Thymus (tissue), 14 donors: ENCODE measurements at places on chromosomes 4 and X. TPM values are rescaled to one million over a fixed set of nuclear protein-coding genes. Genes with fewer than 3 reads are reported as not detected.

DNA sequence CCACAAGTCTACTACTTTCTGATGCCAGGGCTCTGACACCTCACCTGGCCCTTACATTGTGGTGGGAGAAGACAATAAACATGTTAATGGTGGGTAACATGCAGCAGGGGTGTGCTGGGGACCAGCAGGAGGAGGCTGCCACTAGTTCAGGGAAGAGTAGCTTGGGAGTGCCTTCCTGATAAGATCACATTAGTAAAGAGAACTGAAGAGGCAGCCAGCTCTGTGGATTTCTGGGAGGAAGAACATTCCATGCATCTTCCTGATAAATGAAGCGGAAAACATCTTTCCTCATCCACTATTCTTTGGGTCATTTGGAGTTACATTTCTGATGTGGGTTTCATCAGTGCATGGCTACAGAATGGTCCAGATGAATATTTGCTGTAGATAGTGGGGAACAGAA is 9.0 kb downstream of the RNF150 start:
- no peaks in the 10 kb centered on the region for H3K27me3 ChIP-seq
- no peak overlapping the region for H3K27ac ChIP-seq
- H3K4me1 ChIP-seq, result peaks cover 4% of the 10 kb centered on the region
- H3K36me3 ChIP-seq, result no peaks in the 10 kb centered on the region
- DNase-seq, result no peak

- H3K36me3 ChIP-seq, result no peaks in the 10 kb centered on the region
- no peak overlapping the region for H3K27ac ChIP-seq
- no peak overlapping the region for H3K4me3 ChIP-seq
- no peaks in the 10 kb centered on the region for H3K27me3 ChIP-seq
- no peaks in the 10 kb centered on the region for H3K4me1 ChIP-seq
Observed at GRCh38 chr4:144574000-144574399, 72.0 kb upstream of the HHIP start.

DNA sequence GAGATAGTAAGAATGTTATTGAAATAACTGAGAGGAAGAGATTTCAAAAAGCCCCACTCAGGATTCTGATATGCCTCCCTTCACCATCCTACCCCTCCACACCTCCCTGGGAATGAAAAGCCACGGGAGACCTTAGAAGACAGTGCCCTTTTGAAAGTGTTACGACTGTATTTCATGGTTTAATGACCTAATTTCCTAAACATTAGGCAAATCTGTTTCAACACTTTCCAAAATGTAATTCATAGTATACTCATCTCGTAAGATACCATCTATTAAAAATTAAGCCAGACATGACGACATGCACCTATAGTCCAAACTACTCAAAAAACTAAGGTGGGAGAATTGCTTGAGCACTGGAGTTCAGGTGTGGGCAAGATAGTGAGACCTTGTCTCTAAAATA is 106.3 kb downstream of the HNRNPD start:
- H3K27me3 ChIP-seq, result no peaks in the 10 kb centered on the region
- DNase-seq, result no peak
- peaks cover 7% of the 10 kb centered on the region for H3K4me1 ChIP-seq
- no peaks in the 10 kb centered on the region for H3K36me3 ChIP-seq
- H3K4me3 ChIP-seq, result no peak overlapping the region

The CCSER1 gene
- 8.7 TPM for total RNA-seq

GRCh38 chrX:6644411-6644810 is 109.5 kb upstream of the VCX3A start:
- no peaks in the 10 kb centered on the region for H3K4me1 ChIP-seq
- DNase-seq, result no peak
- no peaks in the 10 kb centered on the region for H3K36me3 ChIP-seq
- H3K27ac ChIP-seq, result no peak overlapping the region
- H3K4me3 ChIP-seq, result no peak overlapping the region

The IL21 gene
- total RNA-seq, result 0.19 TPM

The ADH5 gene
- total RNA-seq, result 160 TPM

The USP51 gene
- total RNA-seq, result 2.5 TPM

DNA sequence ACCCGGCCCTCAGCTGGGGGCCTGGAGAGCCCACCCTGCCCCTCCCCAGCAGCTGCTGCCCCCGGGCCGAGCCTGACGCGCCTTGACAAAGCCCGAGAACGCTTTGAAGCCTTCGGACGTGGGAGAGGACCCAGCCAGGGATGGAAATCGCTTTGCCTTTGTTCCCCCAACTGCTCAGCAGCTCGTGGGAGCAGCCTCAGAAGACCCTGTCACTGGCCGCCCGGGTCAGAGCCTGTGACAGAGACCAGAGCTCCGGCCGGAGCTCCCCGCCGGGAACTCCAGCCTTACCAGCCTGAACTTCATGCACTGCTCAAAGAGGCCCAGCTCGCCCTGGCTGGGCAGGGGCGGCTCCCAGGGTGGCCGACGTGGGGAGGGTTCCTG is 2.6 kb upstream of the SLC6A8 start:
- no peak for DNase-seq
- no peak overlapping the region for H3K4me3 ChIP-seq
- no peak overlapping the region for H3K27ac ChIP-seq
- H3K36me3 ChIP-seq, result no peaks in the 10 kb centered on the region
- H3K27me3 ChIP-seq, result peaks cover 19% of the 10 kb centered on the region

- H3K27ac ChIP-seq, result no peak overlapping the region
- no peak for DNase-seq
- H3K27me3 ChIP-seq, result no peaks in the 10 kb centered on the region
Observed at GRCh38 chrX:10208953-10209352, 52.2 kb downstream of the CLCN4 start.

DNA sequence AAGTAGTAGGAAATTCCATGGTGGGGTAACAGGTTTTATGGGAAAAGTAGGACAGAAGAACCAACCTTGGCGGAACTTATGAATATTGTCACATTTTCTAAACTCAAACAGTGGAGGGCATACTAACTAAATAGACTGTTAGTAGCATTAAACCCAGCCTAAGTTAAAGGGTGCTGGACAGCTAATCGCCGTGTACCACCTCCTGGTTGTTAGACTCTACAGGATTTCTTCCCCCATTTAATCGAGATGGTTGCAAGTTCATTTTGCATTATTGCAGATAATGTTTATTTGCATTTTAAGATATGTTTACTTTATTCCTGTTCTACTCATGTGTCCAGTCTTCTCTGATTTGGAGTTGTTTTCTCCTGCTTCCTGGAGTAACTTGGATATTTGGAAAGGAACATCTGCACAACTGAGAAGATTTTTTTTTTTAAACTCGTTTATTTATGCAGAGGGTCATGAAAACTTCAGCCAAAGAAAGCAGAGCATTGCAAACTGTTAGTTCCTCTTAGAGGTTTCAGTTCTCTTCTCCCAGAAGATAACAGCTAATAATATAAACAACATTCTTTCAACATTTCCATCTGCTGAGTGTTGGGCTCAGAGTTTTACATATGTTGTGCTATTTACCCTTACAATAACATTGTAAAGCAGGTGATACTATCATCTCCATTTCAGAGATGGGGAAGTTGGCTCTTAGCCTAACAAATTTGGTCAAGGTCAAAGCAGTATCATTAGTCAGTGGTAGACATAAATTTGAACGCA is 51.5 kb upstream of the TBC1D9 start:
- no peak overlapping the region for H3K4me3 ChIP-seq
- no peak overlapping the region for H3K27ac ChIP-seq
- no peaks in the 10 kb centered on the region for H3K36me3 ChIP-seq
- DNase-seq, result no peak

The OPN1LW gene
- not detected for total RNA-seq

The ZFP92 gene
- 0.19 TPM for total RNA-seq

GRCh38 chr4:82891707-82892466 is 934 bp upstream of the SEC31A start:
- no peak for DNase-seq
- H3K4me3 ChIP-seq, result peak overlapping the region; percentile 91
- peaks cover 6% of the 10 kb centered on the region for H3K36me3 ChIP-seq
- peak overlapping the region; percentile 83 for H3K27ac ChIP-seq

The TLR8 gene
- total RNA-seq, result 3.7 TPM

DNA sequence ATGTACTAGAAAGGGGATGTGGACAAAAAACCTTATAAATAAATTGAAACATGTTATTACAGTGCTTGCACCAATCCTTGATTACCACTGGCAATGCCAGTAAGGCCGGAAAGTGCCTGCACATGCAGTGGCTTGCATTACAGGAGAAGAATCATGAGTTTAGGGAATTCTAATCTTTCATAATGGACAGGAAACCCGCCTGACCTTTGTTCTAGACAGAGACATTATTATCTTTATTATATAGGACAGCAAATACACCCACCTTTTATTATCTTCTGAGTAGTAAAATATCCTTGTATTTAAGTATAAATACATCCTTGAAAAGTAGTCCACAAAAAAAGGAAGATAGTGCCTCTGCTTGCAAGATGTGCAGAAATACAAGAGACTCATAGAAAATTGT is 379.9 kb upstream of the LCORL start:
- no peak overlapping the region for H3K4me3 ChIP-seq
- H3K4me1 ChIP-seq, result no peaks in the 10 kb centered on the region
- H3K27ac ChIP-seq, result no peak overlapping the region
- H3K27me3 ChIP-seq, result no peaks in the 10 kb centered on the region
- no peak for DNase-seq
- H3K36me3 ChIP-seq, result no peaks in the 10 kb centered on the region

DNA sequence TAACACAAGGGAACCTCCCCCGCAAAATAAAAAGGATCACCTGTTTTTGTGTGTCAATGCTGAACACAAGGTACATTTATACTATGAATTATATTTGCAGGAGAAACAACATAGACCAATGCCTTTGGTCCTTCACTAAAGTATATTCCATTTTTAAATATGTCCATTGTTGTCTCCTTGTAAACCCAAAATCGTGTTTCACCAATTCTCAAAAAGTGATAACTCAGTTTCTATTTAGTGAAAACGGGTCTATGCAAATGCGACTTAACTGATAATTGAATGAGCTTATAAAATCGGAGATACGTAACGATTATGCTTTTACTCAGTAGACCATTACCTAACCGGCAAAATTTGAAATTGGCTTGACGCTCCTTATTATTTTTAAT is 2.1 kb downstream of the BRWD3 start:
- no peaks in the 10 kb centered on the region for H3K36me3 ChIP-seq
- no peak overlapping the region for H3K27ac ChIP-seq
- H3K4me3 ChIP-seq, result peak overlapping the region; percentile 84
- H3K27me3 ChIP-seq, result no peaks in the 10 kb centered on the region
- DNase-seq, result no peak

DNA sequence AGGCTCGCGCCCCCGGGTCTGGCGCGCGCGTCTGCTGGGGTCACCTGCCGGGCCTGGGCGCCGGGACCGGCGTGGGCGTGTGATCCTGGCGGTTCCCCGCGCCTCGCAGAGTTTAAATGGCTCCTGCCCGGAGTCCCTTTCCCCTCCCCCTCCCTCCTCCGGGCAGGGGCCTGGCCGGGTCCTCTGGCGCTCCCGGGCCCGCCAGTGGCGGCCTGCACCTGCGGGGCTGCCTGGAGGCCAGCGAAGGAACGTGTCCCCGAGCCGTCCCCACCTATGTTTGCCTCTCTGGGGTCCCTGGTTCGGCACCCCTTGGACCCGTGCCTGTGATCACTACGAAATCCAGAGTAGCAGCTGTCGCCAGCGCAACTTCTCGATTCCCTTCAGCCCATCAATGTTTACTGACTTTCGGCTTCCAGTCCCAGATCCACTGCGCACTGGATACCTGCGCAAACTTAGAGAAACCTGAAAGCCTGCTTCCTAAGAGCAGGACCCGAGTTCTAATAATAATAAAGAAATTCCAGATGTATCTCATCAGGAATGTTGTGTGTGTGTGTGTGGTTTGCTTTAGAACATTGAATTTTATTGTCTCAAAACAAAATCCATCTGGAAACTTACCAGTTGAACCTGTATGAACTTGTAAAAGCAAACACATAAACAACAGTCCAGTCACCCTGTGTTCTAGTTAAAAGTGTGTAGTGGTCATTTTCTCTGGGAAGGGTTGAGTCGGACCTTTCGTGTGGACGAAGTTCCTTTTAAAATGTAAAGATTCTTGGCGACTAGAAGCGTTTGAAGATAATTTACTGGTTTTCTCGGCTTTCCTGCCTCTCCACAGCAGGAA is 788 bp downstream of the SHROOM2 start:
- no peak overlapping the region for H3K4me3 ChIP-seq
- no peaks in the 10 kb centered on the region for H3K36me3 ChIP-seq
- H3K4me1 ChIP-seq, result no peaks in the 10 kb centered on the region
- H3K27ac ChIP-seq, result no peak overlapping the region

The CXCR3 gene
- 1.6 TPM for total RNA-seq

- DNase-seq, result no peak
- peaks cover 47% of the 10 kb centered on the region for H3K4me1 ChIP-seq
- H3K4me3 ChIP-seq, result peak overlapping the region; percentile 47
- H3K27me3 ChIP-seq, result peaks cover 31% of the 10 kb centered on the region
Observed at GRCh38 chrX:119758731-119759247, 401 bp downstream of the SOWAHD start.

The CENPVL3 gene
- total RNA-seq, result 0.14 TPM

The ARAF gene
- total RNA-seq, result 24.3 TPM

The MAGEA11 gene
- total RNA-seq, result 0.05 TPM

DNA sequence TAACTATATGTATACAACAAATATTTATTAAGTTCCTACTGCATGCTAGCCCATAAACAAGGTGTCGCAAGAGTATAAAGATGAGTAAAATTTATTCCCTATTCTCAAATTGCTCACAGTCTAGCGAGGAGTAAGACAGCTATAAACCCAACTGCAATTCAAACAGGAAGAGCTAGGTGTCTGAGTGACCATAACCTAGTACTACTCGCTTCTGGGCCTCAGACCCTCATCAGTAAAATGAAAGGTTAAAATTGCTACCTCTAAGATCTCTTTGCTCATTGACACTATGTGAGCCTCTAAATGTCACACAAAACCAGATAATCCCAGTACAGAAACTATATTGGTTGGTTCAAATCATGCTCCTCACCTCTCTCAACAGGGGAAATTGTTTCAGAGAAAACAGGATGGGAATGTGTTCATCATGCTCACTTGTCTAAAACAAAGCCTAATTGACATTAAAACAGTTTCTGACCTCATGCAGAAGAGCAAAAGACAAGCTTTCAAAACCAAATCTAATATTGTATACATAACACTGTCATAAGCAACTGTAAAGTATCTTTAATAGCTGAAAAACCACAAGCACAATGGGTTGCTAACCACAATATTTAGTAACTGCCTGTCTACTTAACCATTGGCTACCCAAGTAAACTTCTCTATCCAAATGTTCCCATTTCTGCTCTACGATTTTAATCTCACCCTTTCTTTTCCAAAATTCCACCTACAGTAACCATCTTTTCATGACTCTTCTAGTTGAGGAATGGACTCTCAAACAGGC is 264.6 kb upstream of the FMR1 start:
- no peaks in the 10 kb centered on the region for H3K4me1 ChIP-seq
- no peaks in the 10 kb centered on the region for H3K27me3 ChIP-seq
- H3K36me3 ChIP-seq, result no peaks in the 10 kb centered on the region
- no peak for DNase-seq

GRCh38 chrX:124010566-124010965 is 49.1 kb downstream of the STAG2 start:
- DNase-seq, result no peak
- no peaks in the 10 kb centered on the region for H3K4me1 ChIP-seq
- no peak overlapping the region for H3K4me3 ChIP-seq
- H3K27ac ChIP-seq, result no peak overlapping the region
- H3K27me3 ChIP-seq, result no peaks in the 10 kb centered on the region
- H3K36me3 ChIP-seq, result no peaks in the 10 kb centered on the region

- H3K4me3 ChIP-seq, result no peak overlapping the region
- no peaks in the 10 kb centered on the region for H3K4me1 ChIP-seq
- DNase-seq, result peak; percentile 89
- H3K27me3 ChIP-seq, result no peaks in the 10 kb centered on the region
Observed at GRCh38 chr4:147866532-147867271, 134.8 kb downstream of the ARHGAP10 start.

- no peaks in the 10 kb centered on the region for H3K4me1 ChIP-seq
- H3K36me3 ChIP-seq, result no peaks in the 10 kb centered on the region
- no peaks in the 10 kb centered on the region for H3K27me3 ChIP-seq
- no peak for DNase-seq
- H3K4me3 ChIP-seq, result no peak overlapping the region
Observed at GRCh38 chr4:68734095-68734494, 63.6 kb upstream of the UGT2B15 start.
